ENCODE measurements at places on chromosomes 12 and 14. TPM values are rescaled to one million over a fixed set of nuclear protein-coding genes. Genes with fewer than 3 reads are reported as not detected.

GRCh38 chr12:78473136-78473535 lies 391.4 kb upstream of the SYT1 start:
- no peak for DNase-seq

The UBR7 gene
- total RNA-seq = 28.1 TPM

The NGDN gene
- 46.3 TPM for total RNA-seq

GRCh38 chr14:89956661-89957009 lies 908 bp downstream of the TDP1 start:
- DNase-seq = no peak

DNA sequence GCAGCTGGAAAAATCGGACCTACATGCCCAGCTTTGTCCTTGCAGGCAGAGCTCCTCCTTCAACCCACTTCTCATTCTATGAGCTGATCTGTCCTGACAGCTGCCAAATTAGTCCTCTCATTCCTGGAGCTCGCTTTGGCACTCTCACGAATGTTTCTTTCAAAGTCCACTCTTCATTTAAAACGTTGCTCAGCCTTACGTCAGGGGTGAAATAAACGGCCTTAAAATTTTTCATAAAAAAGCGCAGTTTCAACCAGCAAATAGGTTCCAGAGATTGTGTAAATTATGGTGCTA lies 120.9 kb upstream of the HIF1A start:
- no peak for DNase-seq

DNA sequence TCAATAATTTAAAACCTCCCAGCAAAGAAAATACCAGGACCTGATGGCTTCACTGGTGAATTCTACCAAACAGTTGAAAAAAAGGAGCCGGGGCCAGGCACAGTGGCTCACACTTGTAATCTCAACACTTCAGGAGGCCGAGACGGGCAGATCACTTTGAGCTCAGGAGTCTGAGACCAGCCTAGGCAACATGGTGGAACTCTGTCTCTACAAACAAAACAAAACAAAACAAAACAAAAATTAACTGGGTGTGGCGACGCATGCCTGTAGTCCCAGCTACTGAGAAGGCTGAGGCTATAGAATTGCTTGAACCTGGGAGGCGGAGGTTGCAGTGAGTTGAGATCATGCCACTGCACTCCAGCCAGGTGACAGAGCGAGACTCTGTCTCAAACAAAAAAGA lies 13.7 kb upstream of the TROAP start:
- no peak for DNase-seq

The PPP1R36 gene
- total RNA-seq = not detected

The SERPINA10 gene
- 0.28 TPM for total RNA-seq

The RPS6KA5 gene
- total RNA-seq = 4.6 TPM

DNA sequence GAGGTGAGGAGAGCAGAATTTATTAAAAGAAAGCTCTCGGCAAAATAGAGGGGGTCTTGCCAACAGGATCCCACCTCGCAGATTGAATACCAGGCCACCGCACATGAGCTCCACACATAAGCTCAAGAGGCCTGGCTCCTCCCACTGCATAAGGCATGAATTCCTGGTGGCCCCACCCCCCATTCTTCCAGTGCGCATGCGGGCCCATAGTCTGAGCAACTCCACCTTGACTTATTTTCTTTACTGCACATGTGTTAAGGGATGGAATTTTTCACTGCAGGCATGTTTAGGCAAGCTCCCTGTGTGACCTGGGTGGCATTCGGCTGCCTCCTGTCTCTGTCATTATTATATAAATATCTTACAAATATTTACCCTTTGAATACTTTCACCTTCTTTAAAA lies 412.5 kb downstream of the RMST start:
- DNase-seq = no peak
